GM23248 (cell line): ENCODE measurements at places on chromosomes 5 and 9. TPM values are rescaled to one million over a fixed set of nuclear protein-coding genes. Genes with fewer than 3 reads are reported as not detected.
A peak's percentile ranks its signal among the peaks of the same experiment; 100 is the strongest.

The KIF24 gene
- polyA plus RNA-seq, result 0.95 and 0.99 TPM in 2 replicates

The SHISAL2B gene
- not detected in 2 replicates for polyA plus RNA-seq

GRCh38 chr5:8633696-8634095 is 764.7 kb downstream of the MTRR start:
- peak; percentile 35 for DNase-seq

The FIBCD1 gene
- polyA plus RNA-seq, result 21.4 and 23.7 TPM in 2 replicates

DNA sequence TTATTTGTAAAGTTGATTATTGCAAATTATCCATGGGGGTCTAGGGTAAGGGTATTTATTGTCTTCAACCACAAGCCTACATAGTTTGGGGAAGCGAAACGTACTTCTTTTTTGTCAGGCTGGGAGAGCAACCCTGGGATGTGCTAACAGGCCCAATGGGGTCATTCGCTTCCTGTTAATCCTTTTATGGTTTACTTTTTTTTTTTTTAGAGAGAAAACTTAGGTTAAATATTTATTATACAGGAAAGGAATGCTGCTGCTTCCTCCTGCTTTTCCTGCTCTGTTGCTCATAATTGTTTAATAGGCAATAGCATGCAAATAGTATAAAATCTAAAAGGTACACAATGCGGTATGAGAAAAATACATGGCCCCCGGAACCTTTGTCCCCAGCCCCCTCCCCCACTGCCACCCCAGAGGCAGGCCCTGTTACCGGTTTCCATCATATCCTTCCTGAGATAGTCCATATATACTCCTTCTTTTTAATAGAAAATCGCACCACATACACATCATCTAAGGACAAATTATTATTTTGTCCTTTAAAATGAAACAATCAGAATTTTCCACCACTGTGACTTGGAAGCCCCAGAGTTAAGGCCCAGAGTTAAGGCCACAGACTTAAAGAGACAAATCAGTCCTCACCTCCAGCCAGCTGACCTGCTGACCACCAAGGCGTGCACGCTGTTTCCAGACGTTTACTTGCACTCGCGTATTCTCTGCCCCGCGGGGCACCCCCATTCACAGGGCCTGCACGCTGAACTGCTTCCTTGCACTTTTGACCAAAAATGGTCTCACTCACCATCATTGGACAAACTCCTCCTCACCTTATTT is 83.9 kb downstream of the NDFIP1 start:
- no peak for DNase-seq

DNA sequence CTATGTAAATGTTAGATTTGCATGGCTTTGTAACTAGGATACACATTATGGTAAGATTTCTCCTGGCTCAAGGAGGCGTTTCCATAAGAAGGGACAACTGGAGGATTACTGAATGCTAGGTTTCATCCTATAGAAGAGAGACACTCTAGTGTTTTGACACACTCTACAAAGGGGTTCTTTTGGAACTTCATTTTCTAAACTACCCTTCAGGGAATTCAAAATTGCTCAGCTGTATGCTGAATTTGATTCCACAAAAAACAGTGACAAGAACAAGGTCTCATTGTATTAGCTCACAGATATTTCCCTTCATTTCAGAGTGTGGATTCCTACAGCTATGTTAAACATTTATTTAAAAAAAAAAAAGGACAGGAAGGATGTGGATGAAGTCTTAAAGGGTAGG is 151.7 kb downstream of the PPP2R2B start:
- no peak for DNase-seq

The LRRC19 gene
- 0.10 TPM in 1 of 2 replicates, not detected in the other for polyA plus RNA-seq

DNA sequence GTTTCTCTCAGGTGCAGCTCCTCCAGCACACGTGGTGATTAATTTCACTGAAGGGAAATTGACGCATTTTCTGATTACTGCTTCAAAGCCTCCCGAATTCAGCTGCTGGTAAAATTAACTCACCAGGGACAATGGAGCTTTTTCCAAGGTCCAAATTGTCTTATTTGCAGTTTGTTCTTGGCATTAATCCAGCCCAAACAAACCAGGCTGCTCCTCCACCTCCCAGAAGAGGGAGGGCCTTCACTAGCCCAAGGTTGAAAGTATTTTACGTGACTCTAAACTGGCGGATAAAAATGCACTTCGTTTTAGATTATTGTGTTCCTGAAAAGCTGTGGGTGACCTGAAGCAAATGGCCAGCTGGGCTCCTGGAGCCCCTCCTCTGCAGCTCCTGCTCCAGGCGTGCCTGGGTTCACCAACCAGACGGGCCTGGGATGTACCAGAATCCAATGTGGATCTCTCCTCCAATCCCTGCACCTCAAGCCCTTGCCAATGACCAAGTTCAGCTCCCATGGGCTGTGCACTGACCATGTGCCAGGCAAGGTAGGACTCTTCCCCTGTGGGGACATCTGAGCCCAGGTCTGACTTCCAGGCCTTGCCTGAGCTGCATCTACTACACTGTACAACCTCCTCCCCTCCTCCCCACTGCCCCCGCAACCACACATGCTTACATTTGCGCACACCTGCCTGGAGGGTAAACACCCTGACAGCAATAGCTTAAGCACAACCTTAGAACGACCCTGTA is 193.4 kb downstream of the CDK5RAP2 start:
- no peak for DNase-seq

GRCh38 chr5:172065431-172066065 is 59.1 kb upstream of the FBXW11 start:
- DNase-seq, result peak; percentile 30

The SEC61B gene
- 428 and 441 TPM in 2 replicates for polyA plus RNA-seq

DNA sequence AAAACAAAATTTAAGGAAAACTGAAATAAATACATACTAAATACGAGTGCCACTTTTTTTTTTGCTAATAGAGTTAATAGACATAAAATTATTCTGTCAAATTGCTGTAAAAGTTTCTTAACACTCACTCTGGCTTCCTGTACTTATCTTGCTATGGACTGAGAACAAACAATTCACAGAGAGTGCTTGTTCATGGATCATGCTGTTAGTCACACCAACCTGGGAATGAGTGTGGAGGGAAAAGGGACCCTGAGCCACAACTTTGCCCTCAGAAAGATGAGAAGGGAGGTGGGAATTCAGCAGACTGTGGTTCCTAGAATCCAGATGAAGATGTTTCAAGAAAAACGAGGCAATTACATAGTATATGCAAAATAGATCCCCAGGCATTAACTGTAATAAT is 246.9 kb downstream of the FBXL7 start:
- no peak for DNase-seq

GRCh38 chr9:14303100-14303499 is 10.8 kb downstream of the NFIB start:
- DNase-seq, result no peak

GRCh38 chr5:133244242-133244641 is 192.4 kb downstream of the HSPA4 start:
- DNase-seq, result no peak

The SPATA31A6 gene
- polyA plus RNA-seq, result not detected in 2 replicates

GRCh38 chr9:27679338-27679737 is 106.1 kb upstream of the C9orf72 start:
- no peak for DNase-seq

GRCh38 chr9:128102861-128103588 is 24.5 kb downstream of the PTGES2 start:
- DNase-seq, result no peak
